Aorta (tissue), 5 donors: ENCODE measurements at places on chromosomes 2 and 18. TPM values are rescaled to one million over a fixed set of nuclear protein-coding genes. Genes with fewer than 3 reads are reported as not detected.

The RFTN2 gene
- total RNA-seq = 17.5 TPM

The CCDC150 gene
- 3.3 TPM for total RNA-seq

The PLGLB1 gene
- 2.0 TPM for total RNA-seq

The GKN2 gene
- not detected for total RNA-seq

The ALLC gene
- total RNA-seq = not detected

The MAP3K19 gene
- not detected for total RNA-seq

The UNC80 gene
- total RNA-seq = not detected

The ACTG2 gene
- 1,843 TPM for total RNA-seq

The PAX8 gene
- 0.87 TPM for total RNA-seq

The REG3G gene
- 0.71 TPM for total RNA-seq

DNA sequence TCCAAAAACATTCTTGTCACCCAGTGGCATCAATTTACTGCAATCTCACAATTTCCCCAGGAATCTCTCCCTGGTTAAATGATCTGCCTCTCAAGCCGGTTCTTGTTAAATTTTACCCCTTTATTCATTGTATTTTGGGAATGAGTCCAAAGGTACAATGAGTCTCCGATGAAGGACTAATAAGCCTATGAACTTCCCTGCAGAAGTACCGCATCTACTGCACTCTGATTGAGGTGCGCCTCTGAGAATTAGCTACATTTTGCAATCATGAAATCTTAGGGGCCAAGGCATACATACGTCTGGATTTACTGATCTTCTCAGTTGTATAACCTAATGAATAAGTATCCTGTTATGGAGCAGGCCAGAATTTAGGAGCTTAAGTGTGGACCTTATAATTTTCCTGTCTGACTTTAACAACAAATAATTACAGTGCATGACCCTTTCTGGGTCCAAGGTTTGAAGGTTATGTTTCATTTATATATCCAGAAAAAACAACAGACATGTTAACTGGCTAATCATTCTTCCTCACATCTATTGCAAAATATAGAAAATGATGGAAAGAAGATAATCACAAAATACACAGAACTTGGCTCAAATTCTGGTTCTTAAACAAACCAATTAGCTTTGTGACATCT, 261.8 kb upstream of the NRXN1 start:
- no peak for DNase-seq

- no peak for DNase-seq
Measured at GRCh38 chr2:227597998-227598397, 695 bp upstream of the SCYGR2 start.

DNA sequence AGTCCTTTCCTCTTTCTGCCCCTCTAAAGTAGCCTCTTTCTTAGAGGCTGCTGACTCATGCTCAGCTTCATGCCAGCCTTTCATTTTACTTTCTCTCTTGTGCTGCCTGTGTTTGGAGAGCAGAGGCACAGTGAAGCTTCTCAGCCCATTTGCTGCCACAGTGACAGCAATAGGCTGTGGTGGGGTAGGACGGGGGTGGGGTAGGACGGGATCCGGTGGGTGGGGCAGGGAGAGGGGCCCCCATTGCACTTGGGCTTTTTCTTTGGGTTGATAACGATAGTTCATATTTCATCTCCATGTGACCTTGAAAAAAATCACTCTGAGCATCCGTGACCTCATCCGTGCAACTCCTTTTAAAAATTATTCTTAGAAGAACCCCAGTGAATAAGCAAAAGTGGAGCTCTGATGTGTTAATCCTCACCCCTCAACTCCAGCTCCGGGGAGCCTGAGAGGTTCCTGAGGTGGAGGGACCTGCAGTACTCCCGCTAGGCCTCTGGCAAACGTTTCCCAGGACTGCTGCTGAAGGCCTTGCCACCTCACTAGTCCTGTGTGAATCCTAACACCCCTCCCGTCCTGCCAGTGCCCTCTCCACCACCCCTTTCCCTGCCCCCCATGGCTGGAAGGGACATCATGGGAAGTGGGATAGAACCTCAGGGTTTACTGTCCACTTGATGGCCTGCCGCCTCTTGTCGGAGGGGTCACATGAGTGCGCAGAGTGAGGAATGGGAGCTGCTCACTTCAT, 70.8 kb downstream of the INPP4A start:
- no peak for DNase-seq

- DNase-seq = no peak
Measured at GRCh38 chr2:33583194-33583938, 15.7 kb downstream of the FAM98A start.

- DNase-seq = no peak
Measured at GRCh38 chr2:12032975-12033374, 286.5 kb downstream of the LPIN1 start.

GRCh38 chr2:223057569-223057968, 5.6 kb downstream of the KCNE4 start:
- DNase-seq = no peak

GRCh38 chr2:33984131-33984530, 385.0 kb upstream of the FAM98A start:
- DNase-seq = no peak

DNA sequence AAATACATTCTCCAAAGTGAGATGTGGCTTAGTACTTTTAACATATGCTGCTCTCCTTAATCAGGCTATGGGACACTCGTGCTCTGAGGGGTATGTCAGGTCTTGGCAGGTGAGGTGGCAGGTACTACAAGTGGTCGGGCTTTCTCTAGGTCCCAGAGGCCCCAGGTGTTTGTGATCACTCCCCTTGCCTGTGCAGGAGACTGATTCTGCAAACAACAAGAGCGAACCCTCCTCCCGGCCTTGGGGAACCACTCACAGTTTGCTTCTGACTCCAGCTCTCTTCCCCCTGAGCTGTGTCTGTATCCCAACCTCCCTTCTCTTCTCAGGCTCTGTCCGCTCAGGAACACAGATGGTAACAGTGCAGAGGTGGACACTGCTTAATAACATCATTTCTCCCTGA, 48.1 kb downstream of the ATOH8 start:
- no peak for DNase-seq

DNA sequence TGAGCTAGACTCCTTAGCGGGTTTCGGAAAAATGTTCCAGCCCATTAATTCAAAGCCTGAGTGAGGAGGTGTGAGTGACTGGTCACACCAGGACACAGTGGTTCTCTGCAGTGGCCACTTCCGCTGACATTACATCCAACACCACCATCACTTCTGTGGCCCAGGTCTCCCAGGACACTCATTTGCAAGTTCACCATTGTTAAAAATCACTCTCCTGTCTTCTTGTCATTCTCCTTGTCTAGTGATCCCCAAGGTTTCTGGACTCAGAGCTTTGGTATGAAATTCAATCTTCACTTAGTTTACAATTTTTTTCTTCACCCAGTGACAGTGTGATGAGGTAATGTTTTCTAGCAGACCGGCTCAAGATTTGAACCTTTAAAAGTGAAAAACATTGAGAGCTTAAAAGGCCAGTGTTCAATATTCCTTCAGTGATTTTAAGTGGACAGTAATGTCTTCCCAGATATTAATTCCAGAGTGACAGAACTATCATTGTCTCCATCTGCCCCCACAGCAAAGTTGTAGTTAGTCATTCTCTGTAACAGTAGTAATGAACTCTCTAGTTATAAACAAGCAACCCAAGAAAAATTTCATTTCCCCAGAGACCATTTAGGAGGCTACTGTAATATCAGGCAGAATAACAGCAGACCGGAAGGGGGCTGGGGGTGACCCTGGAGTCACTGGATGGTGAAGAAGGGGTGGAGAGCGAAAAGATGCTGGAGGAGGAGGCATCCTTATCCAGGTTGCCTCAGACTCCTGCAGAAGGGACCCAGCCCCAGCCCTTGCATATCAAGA, 164.9 kb downstream of the GFPT1 start:
- DNase-seq = no peak

DNA sequence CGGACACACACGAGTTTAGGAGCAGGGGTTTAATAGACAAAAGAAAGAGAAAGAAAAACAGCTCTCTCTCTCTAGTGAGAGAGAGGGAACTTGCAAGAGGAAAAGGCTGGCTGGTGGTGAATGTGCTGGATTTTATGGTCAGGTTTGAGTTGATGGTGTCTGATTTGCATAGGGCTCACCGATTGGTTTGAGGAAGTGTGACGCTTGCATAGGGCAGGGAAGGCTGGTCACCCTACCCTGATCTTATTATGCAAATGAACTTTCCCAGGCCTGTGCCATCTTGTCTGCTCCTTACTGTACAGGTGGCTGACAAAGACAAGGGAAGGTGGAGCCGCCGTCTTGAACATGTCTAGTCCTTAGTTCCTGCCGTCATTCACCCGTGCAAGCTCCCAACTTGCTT, 408.9 kb downstream of the RIT2 start:
- DNase-seq = peak; percentile 25

DNA sequence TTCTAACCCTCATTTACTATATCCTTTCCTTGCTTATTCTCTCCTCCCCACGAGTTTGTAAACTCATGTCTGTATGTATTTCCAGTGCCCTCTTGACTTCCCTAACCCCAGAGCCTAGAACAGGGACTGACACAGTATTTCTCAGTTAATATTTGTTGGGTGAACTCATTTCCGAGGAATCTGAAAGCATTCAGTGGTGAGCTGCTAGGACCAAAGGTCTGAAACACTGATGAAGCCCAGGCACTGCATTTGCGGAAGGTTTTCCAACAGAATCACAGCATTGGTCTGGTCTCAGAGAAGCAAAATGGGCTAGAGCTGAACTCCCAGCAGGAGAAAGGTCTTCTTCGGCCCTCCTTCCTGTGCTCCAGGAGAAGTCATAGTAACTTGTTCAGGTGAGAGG, 56.8 kb downstream of the SOX11 start:
- no peak for DNase-seq

DNA sequence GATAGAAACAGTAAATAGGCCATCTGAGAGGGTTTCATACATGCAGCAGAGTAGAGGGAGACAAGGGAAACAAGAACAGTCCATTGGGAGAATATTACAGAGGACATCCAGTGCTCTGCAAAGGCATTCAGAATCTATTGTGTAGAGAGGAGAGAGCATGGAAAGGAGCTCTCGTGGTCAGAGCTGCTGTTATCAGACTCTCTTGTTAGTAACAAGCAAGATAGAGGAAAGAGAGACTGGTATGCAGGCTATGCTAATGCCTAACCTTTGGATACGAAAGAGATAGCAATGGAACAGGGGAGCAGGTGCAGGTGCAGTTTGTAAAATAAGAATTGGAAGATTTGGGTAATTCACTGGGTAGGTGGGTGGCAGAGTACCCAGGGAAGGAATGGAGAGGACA, 855.9 kb downstream of the CNTNAP5 start:
- DNase-seq = no peak

DNA sequence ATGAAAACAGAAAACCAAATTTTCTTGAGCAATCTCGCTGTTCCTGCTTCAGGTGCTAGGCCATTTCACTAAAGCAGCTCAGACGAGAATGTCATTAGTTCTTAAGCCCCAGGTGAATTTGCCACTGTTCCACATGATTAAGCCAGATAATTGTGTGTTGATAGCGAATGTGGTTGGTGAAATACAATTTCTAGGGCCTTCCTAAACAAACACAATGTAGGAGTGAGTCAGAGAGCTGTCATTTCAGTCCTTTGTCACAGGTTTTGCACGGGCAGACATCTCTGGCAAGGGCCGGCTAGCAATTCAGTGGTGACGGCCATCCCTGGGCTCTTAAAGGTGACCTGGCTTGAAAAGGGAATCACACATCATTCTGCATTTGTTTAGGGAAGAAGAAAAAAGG, 170.7 kb downstream of the TMEM182 start:
- no peak for DNase-seq

- no peak for DNase-seq
Measured at GRCh38 chr2:98917031-98917471, 19.0 kb downstream of the CRACDL start.

DNA sequence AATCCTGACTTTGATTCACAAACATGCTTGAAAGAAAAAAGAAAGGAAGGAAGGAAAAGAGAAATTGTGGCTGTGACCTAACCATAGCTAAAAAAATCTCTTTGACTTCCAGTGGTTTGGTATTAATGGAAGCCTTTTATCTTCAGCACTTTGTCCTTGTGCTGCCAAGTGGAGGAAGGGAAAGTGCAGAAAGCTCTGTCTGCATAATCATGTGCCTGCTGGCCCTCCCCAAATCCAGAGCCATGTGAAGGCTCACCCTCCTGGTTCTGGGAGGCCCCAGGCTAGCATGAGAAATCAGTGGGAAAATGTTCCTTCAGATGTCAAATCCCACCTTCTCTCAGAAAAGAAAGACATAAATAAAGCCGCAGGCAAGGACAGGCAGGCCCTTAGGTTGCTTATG, 48.3 kb upstream of the BMPR2 start:
- no peak for DNase-seq

DNA sequence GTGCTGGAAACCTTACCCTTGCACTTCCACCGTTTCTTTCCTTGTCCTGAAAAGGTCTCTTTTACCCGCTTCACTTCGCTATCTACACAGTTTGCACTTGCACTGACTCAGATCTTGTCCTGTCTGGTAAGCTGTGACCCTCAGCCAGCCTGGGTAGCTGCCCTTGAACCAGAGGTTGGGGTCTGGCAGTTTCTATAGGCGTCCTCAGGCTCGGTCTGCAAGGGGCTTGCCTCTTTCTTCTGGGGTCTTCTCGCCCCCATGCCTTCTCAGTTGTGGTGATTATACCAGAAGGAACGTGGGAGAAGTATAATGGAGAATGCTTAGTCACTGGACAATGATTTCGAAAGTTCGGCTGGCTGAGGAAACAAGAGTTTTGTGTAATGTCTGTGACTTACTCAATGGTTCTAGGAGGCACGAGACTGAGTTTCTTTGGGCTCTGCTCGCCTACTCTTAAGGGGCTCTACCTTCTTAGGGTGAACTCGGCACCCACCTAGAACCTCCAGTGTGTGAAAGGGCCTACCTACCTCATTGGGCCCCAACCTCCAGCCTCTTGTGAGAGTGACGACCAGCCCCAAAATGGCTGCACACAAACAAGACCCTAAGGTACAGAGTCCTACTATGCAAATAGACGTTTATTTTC, 6.9 kb upstream of the STAT1 start:
- no peak for DNase-seq

GRCh38 chr2:15307526-15307925, 253.6 kb downstream of the NBAS start:
- no peak for DNase-seq

DNA sequence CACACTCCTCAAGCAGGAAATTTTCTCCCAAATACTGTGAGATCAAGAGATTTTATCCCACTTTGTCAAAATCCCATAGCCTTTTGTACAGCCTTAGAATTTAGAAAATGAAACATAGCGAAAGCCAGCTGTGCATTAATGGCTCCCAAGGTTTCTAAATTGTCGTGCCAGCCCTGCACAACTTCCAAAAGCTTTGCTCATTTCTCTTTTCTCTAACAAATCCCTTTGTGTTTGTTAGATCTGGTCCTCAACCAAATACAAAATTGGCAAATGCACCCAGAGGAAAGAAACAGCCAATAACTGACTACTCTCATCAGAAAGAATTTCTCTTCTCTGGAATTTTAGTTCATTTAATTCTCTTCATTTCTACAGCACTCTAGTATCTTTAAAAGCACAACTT, 361.1 kb downstream of the INSIG2 start:
- no peak for DNase-seq

DNA sequence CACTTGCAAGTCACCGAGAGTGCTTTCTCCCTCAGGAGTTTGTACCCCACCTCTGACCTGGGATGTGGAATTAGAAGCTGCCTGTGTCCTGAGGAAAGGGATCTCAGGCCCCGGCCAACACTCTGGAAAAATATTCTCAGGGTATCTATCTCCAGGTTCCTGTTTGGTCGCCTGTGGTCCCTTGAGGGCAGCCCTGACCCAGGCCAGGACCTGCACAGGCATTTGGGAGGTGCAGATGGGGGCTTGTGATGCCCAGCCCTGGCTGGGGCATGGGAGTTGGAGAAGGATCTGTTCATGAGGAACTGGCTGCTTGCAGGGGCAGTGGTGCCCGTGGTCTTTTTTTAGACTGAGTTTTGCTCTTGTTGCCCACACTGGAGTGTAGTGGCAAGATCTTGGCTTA, 46.3 kb downstream of the MYCN start:
- DNase-seq = no peak
